NCI-H748 treated with DMSO at 0.1 percent for 48 hours (cell line): ENCODE measurements at places on chromosomes 5 and 9.

GRCh38 chr5:72380492-72381274, 60.5 kb downstream of the PTCD2 start:
- DNase-seq, result no peak

DNA sequence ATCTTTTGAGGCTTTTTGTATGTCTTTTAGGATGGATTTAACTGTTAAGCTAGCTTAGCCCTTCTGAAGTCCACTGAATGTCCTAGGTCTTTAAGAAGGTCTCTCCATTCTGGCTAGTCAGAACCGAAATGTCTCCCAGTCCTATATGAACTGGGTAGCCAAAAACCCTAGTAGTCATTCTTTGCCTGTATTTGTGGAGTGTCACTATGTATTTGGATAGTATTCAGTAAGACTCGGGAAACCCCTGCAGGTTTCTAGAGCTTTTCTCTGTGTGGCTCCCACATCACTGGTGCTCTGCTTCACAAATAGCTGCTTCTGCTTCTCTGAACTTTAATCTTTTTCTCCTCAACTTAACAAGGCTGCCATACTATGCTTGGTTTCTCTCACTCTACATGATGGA, 68.0 kb downstream of the RIC1 start:
- no peak for DNase-seq

DNA sequence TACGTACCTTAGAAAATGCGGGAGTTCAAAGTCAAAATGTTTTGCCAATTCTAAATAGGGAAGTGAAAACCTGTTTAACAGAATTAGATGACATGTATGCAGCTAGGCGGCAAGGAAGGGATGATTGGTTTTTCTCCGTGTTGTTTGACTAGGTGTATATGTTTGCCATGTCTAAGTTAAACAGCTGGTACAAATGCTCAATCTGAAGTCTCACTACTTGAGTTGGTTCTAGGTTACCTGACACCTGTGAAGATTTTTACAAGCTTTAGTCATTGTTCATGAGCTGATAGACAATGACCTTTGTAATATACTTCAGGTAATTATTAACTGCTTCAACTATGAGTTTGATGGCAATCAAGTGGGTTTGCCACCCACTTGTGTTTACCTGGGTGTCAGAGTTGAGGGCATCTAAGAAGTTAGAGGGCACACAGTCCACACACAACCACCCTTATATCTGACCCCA, 74.3 kb downstream of the SLC44A1 start:
- no peak for DNase-seq

DNA sequence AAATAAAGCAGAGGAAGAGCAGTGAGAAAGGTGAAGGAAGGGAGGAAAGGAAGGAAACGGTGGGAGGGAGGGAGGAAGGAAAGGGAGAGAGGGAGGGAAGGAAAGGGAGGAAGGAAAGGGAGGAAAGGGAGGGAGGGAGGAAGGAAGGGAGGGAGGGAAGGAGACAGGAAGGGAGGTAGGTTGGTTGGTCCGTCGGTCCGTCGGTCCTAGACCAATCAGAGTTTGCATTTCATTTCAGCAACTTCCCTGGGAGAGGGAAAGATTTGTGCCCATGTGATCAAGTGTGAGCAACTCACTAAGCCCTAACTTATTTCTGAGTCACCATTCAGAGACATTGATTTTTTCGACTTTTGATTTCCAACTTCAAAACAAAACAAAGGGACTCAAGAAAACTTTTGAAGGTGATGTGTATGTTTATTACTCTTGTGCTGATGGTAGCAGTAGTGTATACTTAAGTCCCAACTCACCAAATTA, 18.8 kb downstream of the NANS start:
- DNase-seq, result no peak
